H9 (cell line): ENCODE measurements at places on chromosomes 1 and 21. TPM values are rescaled to one million over a fixed set of nuclear protein-coding genes. Genes with fewer than 3 reads are reported as not detected.

VANGL2 gene
- total RNA-seq: 57.7 and 58.5 TPM in 2 replicates

ETV3L gene
- total RNA-seq: 0.75 and 0.96 TPM in 2 replicates

SLAMF6 gene
- not detected in 2 replicates for total RNA-seq

DNA sequence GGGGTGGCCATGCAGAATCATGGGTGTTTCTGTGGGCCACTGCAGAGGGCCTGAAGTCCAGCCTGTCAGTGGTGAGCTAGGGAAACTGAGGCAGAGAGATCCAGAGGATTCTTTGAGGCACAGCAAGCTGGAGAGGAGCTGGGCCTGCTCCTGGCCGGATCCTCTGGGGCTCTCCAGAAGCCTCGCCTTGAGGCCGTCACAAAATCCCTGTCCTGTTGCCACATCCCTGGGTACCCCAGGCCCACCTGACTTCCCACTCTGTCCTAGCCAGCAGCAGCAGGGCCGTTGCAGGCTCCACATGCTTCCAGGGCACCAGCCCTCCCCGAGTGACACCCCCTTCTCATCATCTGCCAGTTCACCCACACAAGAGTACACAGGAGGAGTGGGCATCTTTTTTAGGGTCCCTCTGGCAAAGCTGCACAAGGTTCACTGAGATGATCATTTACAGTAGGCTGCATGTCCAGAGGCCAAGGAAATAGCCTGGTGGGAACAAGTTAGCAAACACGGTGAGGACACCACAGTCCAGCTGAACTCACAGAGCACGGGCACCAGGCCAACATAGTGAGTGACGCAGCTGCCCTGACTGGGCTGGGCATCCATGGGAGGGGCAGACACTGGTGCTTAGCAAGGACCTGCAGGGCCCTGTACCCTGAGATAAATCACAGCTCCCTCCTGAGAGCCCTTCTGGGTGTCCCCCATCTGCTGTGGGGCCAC is 25.1 kb upstream of the TSPEAR start:
- peak; percentile 8 for DNase-seq

DNA sequence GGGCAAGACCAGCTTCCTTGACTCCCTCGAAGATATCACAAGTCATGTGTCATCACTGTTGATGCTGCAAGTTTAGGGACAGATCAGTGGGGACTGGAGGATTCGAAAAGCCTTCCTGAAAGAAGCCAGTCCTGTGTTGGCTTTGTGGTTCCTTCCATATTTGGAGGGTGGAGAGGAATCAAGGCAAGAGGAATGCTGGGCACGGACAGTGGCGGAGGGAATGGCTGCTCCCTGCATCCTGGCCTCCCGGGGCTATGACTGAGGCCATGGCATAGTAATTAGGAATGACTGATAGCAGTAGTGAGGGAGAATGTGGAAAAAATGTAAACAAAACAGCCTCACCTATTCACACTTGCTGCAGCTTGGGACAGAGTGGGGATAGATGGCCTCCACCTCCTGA is 36.4 kb downstream of the VANGL1 start:
- no peak for DNase-seq

DNA sequence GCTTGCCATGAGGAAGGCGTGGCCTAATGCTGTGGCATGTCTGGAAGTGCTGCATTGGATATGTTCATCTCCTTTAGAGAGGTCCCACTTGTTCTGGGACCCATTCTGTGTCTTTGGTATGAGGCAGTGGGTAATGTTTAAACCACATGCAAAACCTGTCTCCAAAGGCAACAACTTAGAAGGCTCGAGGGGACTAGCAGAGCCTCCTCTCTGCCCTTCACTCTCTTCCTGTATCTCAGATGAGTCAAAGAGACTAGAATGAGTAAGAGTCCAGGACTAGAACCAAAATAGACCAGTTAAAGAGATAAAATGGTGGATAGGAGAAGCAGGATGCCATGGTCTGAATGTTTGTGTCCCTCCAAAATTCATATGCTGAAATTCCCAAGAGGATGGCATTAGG is 220.8 kb upstream of the KIAA0040 start:
- DNase-seq: no peak

GNAT2 gene
- 0.20 TPM in 1 of 2 replicates, not detected in the other for total RNA-seq

GRCh38 chr1:222991908-222992307 is 151.1 kb downstream of the TLR5 start:
- no peak for DNase-seq

MATN1 gene
- total RNA-seq: not detected in 2 replicates

TM2D1 gene
- total RNA-seq: 14.0 and 20.3 TPM in 2 replicates

A3GALT2 gene
- not detected in 2 replicates for total RNA-seq

PTPN14 gene
- 76.4 and 79.0 TPM in 2 replicates for total RNA-seq

- DNase-seq: no peak
These were observed 4.0 kb upstream of the ST6GALNAC3 start for GRCh38 chr1:76070538-76070937.

OR2M3 gene
- not detected in 2 replicates for total RNA-seq

GRCh38 chr21:46189213-46189958 is 5.1 kb upstream of the SPATC1L start:
- peak; percentile 26 for DNase-seq

GRCh38 chr1:218658899-218659298 is 313.8 kb downstream of the TGFB2 start:
- no peak for DNase-seq

DNA sequence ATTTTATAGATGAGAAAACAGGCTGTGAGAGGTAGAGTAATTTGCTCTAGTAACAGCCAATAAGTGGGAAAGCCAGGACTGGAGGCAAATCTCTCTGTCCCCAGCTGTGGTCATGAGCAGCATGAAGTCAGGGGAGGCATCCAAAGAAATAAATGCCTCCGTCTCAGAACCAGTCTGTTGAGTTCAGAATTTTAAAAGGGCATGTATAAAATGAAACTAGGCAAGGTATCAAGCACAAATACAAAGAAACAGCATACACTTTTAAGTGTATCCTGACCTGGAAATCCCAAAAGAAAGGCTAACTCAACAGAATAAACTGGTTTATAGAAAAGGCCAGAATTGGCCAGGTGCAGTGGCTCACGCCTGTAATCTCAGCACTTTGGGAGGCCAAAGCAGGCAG is 120.0 kb upstream of the B3GALT2 start:
- DNase-seq: no peak

- peak; percentile 63 for DNase-seq
These were observed 33.4 kb downstream of the RGS7 start for GRCh38 chr1:241323514-241324195.

GRCh38 chr1:52600533-52601179 is 1.5 kb upstream of the GPX7 start:
- DNase-seq: no peak

- no peak for DNase-seq
These were observed 489 bp downstream of the CDCA8 start for GRCh38 chr1:37692834-37693175.

LRRC39 gene
- 0.20 and 0.37 TPM in 2 replicates for total RNA-seq

WNT3A gene
- total RNA-seq: 0.17 and 0.20 TPM in 2 replicates

DNA sequence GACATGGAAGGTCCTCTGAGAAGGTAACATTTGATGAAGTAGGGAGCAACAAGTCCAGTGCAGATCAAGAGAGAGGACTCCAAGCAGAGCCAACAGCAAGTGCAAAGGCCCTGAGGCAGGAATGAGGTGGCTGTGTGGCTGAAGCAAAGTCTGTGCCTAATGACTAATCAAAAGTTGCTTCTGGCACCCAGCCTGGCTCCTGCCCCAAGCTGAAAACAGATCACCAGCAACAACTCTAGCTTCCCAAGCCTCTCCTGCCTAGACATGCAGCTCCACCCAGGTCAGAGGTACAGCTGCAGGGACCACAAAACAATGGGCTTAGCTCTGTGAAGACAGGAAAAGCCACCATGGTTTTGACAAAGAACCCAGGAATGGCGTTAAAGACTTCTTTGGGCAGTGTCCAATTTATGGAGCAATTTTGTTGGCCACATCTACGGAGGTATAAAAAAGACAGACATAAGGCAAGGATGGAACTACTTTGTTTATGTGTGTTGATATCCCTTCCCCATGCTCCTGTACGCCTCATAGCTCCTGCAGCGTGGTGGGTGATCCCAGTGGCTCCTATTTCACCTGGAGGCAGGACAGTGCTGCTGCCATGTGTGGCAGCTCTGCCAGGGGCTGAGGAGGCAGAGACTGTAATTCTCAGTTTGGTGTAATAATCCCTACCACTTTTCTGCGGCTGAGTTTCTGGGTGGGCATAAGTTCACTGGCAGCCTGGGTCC is 26.4 kb upstream of the IGSF3 start:
- DNase-seq: no peak

DNA sequence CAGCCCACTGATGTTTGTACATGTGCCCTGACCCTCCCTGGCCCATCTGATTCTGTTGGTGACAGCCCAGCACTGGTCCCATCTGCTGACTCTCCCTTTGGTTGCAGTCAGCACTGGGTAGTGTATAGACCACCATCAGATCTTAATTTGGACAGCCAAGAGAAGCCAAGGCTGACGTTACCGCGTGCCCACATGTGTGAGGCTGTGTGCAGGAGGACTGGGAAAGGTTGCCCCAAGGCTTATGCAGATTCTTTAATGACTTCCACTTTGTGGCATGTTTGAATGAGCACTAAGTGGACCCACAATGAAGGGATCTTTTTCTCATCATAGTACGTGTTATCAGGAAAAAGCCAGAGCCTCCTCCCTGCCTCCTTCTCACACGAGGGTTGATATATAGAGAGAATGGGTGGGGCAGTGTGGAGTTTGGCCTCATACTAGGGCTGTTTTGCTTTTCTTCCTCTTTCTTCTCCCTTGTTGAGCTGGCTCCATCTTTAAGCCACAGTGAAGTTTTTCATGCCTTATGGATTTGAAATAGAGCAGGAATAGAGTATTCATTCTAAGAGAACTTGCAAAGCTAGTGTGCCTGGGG is 93.5 kb downstream of the NAV1 start:
- DNase-seq: no peak

TMEM52 gene
- 9.6 and 11.3 TPM in 2 replicates for total RNA-seq

SPATA46 gene
- total RNA-seq: not detected in 2 replicates

GRCh38 chr1:84025966-84026365 is 27.0 kb upstream of the TTLL7 start:
- DNase-seq: no peak

- DNase-seq: peak; percentile 37
These were observed 11.6 kb upstream of the ZNF697 start for GRCh38 chr1:119659628-119660027.

- DNase-seq: no peak
These were observed 930 bp downstream of the DHCR24 start for GRCh38 chr1:54885807-54886723.

DNA sequence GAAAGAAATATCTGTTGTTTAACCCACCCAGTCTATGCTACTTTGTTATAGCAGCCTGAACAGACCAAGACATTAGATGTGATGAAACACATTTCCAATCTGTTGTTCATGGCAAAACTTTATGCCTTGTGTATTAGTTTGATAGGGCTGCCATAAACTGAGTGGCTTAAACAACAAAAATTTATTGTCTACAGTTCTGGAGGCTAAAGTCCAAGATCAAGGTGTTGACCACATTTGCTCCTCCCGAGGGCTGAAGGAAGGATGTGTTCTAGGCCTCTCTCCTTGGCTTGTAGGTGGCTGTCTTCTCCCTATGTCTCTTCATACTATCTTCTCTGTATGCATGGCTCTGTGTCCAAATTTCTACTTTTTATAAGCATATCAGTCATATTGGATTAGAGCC is 94.1 kb upstream of the HIVEP3 start:
- no peak for DNase-seq

TCHHL1 gene
- total RNA-seq: not detected in 2 replicates

GRCh38 chr1:163290025-163290640 is 31.6 kb upstream of the NUF2 start:
- DNase-seq: no peak

S100A9 gene
- total RNA-seq: not detected in 2 replicates
